WTC11 (cell line): ENCODE measurements at places on chromosomes 7 and 10.

DNA sequence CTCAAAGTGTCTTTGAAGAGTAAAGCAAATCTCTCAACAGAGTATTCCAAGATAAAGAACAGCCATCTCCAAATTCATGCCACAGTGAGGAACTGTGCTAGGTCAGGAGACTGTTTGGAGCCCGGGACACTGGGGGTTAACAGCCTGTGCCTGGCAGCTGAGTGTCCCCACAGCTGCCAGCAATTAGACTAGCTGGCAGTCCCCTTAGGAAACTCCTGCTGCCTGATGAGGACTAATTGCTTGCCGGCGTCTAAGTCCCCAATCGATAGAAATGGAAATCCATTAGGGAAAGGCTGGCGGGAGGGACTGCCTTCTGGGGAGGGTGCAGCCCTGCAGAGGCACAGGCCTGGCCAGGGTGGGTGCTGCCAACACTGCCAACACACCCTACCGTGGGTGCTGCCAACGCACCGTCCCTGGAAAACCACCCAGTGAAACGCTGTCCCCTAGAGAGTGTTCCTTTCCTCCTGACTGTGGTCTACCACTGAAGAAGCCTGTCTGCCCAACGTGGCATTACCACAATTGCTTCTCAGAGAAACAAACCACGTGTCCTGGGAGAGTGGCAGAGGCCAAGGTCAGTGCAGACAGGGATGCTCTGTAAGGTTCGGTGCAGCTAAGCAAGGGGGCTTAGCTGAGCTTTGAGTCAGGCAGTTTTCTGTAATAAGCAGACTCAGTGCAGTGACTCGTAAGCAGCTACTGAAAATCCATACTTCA, 60.8 kb downstream of the XRCC2 start:
- no peak for DNase-seq

- DNase-seq = no peak
Measured at GRCh38 chr10:27947540-27947939, 51.3 kb downstream of the ODAD2 start.

DNA sequence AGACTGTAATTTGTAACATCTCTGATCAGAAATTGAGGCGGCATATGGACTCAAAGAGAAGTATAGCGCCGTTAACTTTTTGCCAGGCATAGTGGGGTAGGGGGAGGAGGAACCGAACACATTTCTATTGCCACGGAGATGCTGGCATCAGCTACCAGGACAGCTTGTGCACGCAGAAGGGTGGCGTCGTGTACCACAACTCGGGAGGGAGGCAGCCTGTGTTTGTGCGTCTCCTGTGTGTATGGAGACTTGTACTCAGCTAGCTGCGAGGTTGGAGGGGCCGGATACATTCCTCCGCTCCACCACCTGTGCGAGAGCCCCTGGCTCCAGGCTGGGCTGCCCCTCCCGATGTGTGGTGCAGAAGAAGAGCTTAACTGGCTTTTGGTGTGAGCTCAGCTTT, 634.8 kb downstream of the TYW1 start:
- no peak for DNase-seq

DNA sequence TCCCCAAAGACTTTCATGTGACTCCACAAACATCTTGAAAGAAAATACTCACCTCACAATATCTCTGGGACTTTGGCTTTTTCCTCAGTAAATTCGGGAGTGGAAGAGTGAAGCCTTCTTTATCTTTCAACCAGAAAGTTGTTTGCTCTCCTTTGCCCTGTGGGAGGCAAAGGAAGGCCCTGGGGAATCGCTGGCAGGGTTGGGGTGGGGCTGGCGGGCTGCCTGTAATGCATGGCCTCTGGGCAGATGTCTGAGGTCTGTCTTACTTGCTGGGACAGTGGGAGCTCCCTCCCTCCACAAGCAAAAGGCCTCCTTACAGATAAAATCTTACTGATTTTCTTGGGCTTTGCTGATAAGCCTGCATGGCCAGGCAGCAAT, 24.9 kb downstream of the TECTB start:
- no peak for DNase-seq

GRCh38 chr7:27939893-27940292, 199.9 kb downstream of the TAX1BP1 start:
- DNase-seq = no peak

DNA sequence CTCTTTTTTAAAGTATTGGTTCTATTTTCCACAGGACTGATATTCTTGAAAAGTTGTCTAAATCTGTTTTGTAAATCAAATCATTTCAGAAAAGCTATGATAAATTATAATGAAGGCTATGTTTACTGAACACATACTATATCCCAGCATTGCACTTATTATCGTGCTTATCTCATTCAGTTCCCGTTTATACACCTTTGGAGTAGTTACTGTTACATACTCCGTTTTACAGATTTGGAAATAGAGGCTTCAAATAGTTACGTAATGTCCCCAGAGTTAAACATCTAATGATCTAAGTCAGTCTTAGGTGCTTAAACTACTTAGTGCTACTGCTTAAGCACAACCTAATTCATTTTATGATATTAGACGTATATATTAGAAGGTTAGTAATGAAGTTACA, 1.2 kb downstream of the NUP205 start:
- no peak for DNase-seq

DNA sequence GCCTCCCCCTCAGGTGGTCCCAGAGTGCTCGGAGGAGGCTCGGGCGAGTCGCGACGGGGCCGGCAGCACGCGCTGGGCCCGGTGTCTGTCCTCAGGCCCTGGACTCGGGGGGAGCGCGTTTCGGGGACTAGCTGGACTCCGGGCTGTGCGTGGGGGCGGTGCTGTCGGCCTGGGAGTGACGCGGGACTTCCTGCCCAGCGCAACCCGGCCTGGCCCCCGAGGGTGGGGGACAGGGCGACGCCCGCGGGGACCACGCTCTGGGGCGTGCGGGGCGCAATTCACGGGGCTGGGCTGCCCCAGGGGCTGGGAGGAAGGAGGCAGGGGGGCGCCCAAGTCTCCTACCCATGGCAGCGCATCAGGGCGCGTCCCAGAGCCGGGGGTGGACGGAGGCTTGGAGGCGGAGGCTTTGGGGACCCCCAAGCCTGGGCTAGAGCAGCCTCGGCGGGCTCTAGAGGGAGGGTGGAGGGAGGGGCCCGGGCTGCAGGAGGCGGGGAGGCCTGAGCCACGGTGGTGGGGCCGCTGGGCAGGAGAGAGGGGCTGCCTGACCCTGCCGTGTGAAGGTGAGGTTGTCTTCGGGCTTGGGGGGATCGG, 2.3 kb upstream of the VENTX start:
- no peak for DNase-seq

DNA sequence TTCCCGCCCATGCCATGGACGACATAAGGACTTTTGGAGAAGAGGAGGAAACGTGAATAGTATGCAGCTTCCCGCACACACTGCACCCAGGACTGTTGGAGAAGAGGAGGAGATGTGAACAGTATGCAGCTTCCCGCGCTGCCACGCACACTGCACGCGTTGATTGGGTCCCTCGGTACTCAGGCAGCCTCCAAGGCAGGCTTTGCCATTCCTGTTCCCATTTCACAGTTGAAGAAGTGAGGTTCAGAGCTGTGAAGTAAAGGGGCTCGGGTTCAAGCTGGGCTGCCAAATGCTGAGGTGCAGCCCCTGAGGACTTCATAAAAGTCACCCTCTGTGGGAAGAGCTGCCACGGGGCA, 147.9 kb upstream of the FAM20C start:
- DNase-seq = no peak

DNA sequence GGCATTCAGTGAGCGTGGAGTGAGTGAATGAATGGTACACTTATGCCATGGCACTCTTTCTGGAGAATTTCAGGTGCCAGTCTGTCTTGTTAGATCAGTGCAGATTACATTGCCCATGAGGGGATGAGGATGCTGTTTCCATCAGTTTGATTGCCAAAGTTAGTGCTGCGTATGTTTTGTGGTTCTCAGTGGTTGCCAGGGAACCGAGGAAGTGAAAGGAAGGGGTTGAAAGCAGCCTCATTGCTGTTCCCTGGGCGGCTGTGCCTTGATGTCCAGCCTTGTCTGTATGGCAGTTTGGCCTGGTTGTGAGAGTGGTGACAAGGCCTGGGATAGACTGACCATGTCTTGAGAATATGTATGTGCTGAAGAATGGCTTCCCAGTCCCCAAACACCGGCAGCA, 30.2 kb downstream of the WBP1L start:
- DNase-seq = no peak

- no peak for DNase-seq
Measured at GRCh38 chr7:111076205-111076604, 14.7 kb upstream of the LRRN3 start.

GRCh38 chr10:6399879-6400278, 180.2 kb downstream of the PRKCQ start:
- no peak for DNase-seq

DNA sequence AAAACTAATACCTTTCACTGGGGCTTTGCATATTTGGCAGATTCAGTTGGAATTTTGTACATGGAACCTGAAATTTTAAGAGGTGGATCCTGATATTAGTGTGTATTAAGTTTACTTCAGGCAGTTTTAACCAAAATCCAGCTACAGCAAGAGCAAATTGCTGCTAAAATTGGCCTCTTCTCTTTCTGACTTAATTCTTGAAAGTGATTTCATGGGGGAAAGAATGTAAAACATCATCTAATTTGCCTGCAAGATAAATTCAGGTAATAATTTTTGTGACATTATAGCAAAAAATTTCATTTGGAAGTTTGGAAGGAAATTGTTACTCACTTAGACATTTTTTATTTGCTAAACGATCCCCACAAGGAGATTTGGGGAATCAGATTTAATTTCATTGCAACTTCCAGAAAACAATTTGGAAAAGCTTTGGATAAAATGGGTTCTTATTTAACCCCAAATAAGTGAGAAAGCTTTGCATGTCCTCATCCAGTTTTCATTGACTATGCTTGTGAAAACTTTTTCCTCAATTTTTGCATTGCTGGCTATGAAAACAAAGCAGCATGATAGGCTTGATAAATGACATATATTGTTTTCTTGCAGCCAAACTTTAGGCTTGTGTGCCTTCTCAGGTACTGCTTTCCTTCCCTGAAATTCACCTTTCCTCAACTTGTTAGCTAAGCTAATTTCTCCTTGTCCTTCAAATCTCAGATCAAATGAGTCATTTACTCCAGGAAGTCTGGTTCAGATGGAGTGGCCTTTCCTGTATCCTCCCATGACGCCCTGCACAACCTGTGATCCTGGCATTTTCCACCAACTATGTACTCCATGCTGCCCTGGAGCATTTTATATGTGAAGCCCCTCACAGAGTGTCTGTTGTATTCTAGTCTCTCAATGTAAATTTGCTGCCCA, 27.4 kb upstream of the ZNF438 start:
- no peak for DNase-seq

- DNase-seq = no peak
Measured at GRCh38 chr10:24930427-24930826, 22.0 kb downstream of the PRTFDC1 start.

GRCh38 chr7:100552532-100552931, 13.5 kb downstream of the AGFG2 start:
- no peak for DNase-seq

GRCh38 chr7:28629216-28629842, 217.0 kb downstream of the CREB5 start:
- no peak for DNase-seq

DNA sequence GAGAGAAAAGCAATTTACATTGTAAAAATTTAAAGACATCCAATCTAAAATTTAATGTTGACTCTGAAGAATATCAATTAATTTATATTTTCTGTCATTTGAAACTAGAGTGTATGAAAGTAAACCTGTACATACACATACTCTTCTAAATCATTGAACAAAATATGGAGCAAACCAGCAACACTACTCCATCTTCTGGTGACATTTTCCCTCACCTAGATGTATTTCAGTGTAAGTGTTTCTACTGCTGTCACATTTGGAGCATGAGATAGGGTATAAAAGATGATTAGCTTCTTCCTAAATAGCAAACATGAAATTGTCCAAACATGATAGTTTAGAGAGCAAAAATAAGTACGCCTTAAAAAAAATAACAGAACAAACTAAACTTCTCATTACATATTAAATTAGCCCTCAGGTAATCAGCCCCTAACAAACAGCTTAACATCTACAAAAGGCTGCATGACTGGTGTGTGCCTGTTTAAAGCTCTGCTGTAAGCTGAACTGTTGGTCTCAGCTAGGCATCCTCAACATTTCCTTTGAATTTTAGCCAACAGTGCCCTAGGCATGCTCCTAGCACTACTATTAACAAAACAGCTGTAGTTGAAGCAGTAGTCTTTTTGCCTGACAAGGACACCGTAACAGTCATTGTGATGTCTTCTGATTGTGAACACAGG, 189.8 kb downstream of the CTNNA3 start:
- no peak for DNase-seq

GRCh38 chr10:818010-818409, 113.5 kb downstream of the LARP4B start:
- DNase-seq = no peak

DNA sequence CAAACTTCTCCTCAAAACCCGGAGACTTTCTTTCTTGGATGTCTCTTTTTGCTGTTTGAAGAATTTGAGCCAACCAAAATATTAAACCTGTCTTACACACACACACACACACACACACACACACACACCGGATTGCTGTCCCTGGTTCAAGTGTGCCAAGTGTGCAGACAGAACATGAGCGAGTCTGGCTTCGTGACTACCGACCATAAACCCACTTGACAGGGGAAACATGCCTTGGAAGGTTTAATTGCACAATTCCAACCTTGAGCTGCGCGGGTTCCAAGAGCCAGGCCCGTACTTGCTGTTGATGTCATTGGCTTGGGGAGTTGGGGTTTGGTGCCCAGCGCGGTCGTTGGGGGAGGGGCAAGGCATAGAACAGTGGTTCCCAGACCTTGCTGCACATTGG, 1.7 kb downstream of the EGFR start:
- DNase-seq = no peak

GRCh38 chr7:134783294-134784069, 4.0 kb downstream of the CALD1 start:
- DNase-seq = no peak

GRCh38 chr10:104824380-104825006, 183.4 kb downstream of the SORCS3 start:
- peak; percentile 75 for DNase-seq

DNA sequence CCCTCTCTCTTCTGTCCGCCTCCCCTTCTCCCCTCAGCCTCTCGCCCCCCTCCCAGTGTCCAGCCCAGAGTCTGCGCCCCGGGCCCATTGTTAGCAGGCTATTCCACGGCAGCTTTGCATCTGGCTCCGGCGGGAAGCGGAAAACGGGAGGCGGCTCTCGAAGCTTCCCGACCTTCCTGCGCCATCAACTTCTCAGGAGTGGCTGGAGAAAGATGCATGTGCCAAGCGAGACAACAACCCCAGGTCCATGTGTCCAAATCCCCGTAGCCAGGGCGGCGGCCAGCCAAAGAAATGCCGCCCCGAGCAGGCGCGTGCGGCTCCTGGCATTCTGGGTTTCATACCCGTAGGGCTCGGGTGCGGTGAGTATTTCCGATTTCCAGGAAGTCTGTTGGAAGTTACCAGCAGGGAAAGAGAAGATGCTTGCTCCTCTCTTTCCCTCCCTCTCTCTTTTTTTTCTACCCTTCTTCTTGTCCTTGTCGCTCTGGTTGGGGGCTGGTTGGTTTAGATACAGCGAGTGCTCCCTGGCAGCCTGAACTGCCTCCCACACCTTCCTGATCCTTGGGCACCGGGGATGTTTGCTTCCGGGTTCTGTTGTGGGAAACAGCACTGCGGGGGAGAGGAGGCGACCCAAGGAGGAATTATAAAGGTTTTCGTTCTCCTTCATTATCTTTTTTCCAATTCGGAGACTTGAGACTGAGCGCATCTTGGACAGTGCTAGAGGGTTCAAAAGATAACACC, 1.2 kb upstream of the HOXA2 start:
- no peak for DNase-seq
